ENCODE measurements at places on chromosomes 1 and 21. TPM values are rescaled to one million over a fixed set of nuclear protein-coding genes. Genes with fewer than 3 reads are reported as not detected.
A peak's percentile ranks its signal among the peaks of the same experiment; 100 is the strongest.

DNA sequence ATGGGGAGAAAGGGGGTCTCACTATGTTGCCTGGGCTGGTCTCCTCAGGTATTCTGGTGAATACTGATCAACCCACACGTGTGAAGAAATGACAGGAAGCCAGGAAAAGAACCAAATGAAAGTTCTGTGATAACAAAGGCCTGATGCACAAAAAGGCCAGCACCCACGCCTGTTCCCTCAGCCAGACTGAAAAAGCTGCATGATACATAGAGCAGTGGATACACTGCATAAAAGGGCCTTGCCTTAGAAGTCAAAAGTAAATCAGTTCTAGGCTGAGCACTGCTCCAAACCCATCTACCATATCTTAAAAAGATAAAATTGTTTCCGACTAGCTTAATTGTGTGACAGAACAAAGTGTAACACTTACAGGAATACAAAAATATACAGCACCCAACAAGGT is 36.9 kb upstream of the PSMG1 start:
- DNase-seq = no peak

GRCh38 chr1:16615253-16616252 is 2.2 kb upstream of the NBPF1 start:
- DNase-seq = peak; percentile 9

FAM3B gene
- not detected for total RNA-seq

DNA sequence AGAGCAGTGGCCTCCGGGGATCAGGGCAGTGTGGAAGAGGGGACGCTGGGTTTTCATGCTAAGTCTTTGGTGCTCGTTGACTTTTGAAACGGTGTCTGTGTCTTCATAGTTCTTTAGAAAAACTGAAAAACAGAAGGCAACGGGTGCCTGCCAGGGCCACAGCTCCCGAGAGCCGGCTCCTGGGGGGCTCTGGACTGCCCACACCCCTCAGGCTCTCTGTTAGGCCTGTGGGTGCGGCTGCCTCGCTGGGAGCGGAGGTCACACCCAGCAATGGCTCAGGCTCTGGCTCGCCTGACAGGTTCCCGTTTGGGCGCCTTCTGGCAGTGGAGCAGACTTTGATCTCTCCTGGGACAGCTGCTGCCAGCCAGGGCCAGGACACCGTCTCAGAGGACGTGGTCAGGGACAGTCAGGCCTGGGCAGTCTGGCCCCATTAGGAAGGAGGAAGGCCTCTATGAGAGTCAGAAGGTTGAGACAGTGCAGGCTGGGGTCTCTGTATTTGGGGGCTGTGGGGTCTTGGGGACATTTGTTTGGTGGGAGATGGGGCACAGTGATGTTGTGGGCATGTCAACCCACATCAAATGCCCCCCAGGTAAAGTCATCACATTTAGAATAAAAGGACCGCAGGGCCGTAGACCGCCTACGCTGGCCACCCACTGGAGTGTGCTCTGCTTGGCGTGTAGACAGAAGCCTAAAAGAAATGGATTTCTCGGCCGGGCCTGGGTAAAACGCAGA is 5.6 kb downstream of the ARHGEF16 start:
- no peak for DNase-seq

GRCh38 chr1:91842563-91842962 is 43.4 kb downstream of the TGFBR3 start:
- no peak for DNase-seq

C1orf21 gene
- 2.2 TPM for total RNA-seq

DNAJC28 gene
- total RNA-seq = 0.91 TPM

CD2 gene
- total RNA-seq = 291 TPM

DNA sequence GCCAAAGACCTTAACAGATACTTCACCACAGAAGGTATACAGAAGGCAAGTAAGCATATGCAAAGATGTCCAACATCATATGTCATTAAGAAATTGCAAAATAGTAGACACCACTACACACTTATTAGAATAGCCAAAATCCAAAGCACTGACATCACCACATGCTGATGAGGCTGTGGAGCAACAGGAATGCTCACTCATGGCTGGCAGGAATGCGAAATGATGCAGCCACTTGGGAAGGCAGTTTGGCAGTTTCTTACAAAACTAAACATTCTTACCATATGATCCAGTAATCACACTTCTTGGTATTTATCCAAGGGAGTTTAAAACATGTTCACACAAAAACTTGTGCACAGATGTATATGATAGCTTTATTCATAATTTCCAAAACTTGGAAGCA is 261.2 kb upstream of the AJAP1 start:
- no peak for DNase-seq

DNA sequence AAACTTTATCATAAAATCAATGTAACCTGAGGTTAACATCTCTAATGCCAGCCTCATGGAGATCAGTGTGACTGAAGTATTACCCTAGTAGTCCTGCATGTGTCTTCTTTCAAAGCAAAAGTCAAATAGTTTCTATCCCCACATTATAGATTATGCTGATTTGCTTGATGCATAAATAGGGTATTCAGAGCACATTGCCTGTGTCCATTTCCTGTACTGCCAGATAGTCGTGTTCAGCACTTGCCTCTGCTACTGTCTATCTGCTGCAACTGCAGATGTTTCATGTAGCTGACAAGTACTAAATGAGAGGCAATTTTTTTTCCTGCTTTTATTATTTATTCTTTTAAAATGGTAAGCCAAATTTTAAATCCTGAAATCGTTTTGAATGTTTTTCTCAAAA is 348.7 kb downstream of the CHRM3 start:
- no peak for DNase-seq

FTCD gene
- total RNA-seq = 0.39 TPM

DNA sequence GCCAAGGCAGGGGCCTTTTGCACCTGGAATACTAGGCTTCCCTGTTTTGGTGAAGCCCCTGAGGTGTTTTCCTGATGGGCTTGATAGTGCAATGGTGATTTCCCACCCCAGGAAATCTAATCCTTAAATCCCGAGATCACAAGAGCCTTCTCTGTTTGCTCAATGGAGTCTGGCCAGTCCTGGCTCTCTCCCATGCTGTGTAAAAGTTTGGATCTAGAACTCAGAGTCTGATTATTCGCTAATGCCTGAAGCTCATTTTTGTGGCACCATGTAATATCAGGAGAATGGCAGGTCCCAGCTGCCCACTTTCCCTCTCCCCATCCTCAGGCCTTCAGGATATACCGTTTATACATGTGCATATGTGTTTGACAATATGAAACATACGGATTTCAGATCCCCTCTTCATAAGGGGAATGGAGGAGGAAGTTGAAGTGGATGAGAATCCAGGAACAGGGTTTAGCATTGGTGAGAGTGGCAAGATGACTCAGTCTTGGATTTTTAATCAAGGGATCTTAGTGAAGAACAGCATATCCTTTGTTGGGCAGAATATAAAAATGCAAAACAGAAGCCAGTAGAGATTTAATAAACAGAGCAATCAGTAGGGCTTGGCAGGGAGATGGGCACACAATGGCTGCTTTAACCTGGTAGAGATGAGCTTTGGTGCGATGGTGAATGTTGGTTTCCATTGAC is 62.1 kb downstream of the CLIC6 start:
- no peak for DNase-seq

DNA sequence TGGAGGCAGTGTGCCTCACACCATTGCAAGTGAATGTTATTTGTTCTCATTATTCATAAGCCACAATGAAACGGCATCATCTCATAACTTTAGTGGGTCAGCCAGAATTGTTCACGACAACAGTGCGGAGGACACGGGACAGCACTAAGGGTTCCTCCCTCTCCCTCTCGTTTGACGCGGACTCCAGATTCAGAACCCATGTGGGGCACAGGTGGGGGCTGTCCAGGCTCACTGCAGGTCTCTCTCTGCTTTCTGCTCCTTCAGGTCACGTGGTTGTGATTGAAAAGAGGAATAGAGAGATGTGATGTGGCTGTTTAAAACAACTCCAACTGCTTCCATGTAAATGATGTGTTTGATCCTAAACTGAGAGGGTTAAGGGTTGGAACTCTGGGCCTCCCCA is 13.5 kb downstream of the RUNX1 start:
- DNase-seq = no peak

TMEM52 gene
- 0.64 TPM for total RNA-seq

GRCh38 chr1:59230622-59231021 is 66.3 kb upstream of the FGGY start:
- no peak for DNase-seq

C1orf167 gene
- total RNA-seq = not detected

DNA sequence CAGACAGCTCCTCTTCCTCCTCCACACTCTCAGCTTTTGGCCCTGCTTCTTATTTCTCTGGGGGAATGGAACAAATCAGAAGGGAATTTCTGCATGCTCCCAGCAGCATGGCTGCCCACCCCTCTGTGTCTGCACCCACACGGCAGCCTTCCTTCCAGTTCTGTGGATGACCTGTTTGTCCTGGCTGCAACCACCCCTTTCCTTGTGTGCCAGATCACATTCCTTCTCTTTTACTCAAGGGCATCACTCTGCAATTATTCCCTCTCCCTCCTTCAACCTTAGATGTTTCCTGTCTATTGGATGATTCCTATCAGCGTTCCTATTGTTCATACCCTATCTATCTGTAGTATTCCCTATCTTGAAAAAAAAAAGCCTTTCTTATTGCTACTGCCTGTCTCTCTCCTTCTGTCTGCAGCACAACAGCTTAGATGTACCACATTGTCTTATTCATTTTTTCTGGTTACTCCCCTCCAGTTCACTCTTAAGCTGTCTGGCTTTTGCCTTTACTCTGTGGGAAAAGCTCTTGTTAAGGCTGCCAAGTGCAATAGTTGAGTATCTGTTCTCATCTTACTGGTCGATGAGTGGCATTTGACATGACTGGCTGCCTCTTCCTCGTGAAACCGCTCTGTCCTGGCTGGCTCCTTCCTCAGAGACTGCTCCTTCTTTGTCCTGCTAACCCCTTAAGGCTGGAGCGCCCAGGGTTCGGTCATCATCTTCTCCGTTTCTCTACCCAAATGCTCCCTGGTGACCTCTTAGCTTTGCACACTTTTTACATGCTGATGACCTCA is 351.1 kb downstream of the CAMTA1 start:
- DNase-seq = no peak

DNA sequence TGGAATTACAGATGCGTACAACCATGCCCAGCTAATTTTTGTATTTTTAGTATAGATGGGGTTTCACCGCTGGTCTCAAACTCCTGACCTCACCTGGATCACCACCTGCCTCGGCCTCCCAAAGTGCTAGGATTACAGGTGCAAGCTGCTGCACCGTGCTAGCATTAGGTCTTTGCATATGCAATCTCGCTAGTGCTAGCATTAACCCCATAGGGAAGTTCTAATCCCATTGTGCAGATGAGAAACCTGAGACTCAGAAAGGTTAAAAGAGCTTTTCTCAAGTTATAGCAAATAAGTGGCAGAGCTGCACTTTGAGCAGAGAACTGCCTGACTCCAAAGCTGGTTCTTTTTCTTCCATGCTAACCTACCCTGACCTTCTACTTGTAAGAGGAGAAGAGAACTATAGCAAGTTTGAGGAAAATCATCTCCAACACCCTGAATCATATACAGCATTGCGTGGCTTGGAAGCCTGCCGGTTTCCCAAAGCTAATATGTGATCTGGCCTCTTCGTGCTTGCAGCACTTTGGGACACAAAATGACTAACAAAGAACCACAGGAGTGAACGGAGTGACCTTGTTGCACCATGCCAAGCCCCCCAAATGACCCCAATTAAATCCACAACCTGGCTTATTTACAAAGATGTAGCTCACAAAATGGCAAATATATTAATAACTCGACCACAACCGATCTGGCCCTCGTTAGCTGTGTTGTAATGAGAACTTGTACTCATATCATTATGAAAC is 185.1 kb downstream of the TM2D1 start:
- DNase-seq = no peak

GRCh38 chr1:36108314-36108713 is 16.7 kb downstream of the COL8A2 start:
- DNase-seq = no peak

DNA sequence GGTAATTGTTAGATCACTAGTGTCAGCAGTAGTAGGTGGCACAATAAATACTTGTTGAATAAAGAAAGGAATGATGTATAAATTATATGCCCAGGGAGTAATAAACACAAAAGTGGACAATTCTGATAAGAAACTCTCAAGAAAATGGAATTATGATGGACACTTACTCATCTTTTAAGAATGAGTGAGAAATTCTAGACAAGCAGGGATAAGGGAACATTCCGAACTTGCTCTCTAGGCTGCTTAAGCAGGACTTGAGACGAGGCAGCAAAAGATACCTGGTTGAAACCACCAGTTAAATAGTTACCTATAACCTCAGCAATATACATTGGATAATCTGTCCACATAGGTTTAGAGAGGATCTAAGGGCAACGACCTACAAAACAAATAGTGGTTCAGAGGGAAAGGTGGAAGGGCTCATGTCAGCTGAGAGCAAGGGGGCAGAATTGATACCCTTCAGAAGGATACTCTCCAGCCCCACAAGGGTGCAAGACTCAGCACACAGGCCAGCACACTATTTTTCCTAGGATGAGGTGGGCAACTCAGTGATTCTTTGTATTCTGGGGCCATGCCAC is 46.3 kb downstream of the XCL2 start:
- DNase-seq = no peak

GRCh38 chr1:4126731-4127591 is 226.9 kb upstream of the C1orf174 start:
- DNase-seq = no peak

- DNase-seq = no peak
These were observed 23.7 kb downstream of the GPR137B start for GRCh38 chr1:236166041-236166440.

DNA sequence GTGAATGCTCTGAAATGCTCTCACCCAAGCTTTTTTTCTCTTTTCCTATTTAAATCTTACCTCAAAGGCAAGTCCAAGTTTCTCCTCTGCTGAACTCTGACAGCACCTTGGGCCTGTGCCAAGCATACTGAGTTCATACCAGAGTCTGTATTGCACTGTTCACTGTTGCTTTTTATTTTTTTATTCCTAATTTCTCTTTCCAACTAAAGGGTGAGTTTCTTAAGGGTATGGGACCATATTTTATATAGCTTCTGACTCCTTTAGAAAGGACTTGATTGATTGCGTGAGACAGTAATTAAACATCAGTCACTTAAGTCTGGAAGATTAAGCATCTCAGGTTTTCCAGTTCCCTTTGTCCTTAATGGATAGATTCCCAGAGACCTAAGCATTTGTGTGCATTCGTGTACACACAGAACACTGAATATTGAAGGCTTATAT is 69.9 kb downstream of the CACHD1 start:
- no peak for DNase-seq

DNA sequence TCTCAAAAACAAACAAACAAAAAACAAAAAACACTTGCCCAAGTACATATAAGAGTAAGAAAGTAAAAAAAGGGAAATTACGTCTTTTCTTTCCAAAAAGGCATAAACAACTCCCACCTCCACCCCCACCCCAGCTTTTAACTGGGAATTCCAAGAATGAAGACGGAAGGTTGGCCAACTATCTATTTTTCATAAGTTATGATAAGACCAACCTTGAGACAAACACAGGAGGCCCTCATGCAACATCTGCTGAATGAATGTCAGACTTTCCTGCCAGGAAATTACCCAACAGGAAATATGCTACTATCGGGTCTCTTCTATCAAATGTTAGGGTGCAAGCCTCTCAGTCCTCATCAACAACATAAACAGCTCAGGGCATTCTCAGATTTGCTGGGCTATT is 1.9 kb downstream of the BSDC1 start:
- DNase-seq = no peak

INAVA gene
- total RNA-seq = 0.09 TPM

LYPD8 gene
- total RNA-seq = not detected

Data from activated naive CD4-positive, alpha-beta T cell treated with anti-CD3 and anti-CD28 coated beads, Interleukin-2, amount 50 U/mL, for 72 hours (primary cell).